OCI-M1 (cell line): ENCODE measurements at places on chromosomes 5 and 9.

DNA sequence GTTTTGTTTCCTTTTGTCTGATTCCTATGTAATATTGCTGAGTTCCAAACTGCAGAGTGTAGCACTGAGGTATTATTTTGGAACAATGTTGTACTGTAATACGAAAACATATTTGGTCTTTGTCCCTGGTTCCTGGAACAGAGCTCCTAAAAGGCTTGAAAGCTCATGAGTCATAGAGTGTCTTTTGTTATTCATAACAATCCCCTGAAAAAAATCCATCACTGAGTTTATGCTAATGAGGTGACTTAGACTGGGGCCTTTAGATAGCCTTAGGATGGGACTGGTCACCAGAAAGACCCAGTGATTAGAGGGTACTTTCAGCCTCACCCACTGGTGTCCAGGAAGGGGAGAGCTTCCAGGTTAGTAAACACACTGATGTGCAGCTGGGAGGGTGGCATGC, 132.7 kb upstream of the POU5F2 start:
- DNase-seq: no peak

- no peak for DNase-seq
These were observed 32.9 kb upstream of the GPR151 start for GRCh38 chr5:146548781-146549449.

GRCh38 chr9:69265891-69266290, 59.1 kb upstream of the ENTREP1 start:
- no peak for DNase-seq

- peak; percentile 91 for DNase-seq
These were observed 545 bp downstream of the CDKN2B-AS1 start for GRCh38 chr9:21995006-21995665.

GRCh38 chr9:22088717-22089061, 79.6 kb upstream of the CDKN2B start:
- no peak for DNase-seq

DNA sequence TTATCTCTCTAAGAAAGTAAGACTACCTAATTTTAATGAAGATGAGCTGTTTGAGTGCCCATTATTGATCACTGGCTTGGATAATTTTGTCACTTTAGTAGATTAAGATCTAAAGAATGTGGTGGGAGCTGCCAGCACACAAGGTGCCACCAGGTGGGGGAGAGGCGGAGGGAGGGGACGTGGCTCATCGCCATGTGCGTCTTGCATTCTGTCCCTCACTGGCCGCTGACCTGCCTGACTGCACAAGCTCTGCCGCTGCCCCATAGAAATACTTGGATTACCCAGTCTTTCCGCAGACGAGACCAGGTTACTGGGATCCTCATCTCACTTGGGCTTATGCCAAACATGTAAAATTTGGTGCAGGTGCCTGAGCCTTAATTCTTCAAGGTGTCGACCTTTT, 37.6 kb downstream of the RHOBTB3 start:
- DNase-seq: no peak

DNA sequence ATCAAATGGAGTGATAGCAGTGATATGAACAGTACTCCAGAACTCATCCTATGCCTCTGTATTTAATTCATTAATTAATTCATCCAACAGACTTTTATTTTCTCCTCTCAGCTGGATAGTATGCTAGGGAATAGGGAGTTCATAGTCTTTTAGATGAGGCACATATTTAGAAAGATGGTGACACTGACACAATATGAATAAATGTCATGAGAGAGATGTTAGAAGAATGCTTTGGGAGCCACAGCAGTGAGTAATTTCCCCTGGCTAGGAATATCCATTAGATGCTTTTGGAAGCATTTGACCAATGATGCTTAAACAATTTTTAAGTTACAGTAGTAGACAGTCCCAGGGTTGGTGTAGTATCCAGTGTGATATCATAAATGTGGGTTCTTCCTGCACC, 428.7 kb upstream of the SGCD start:
- no peak for DNase-seq

DNA sequence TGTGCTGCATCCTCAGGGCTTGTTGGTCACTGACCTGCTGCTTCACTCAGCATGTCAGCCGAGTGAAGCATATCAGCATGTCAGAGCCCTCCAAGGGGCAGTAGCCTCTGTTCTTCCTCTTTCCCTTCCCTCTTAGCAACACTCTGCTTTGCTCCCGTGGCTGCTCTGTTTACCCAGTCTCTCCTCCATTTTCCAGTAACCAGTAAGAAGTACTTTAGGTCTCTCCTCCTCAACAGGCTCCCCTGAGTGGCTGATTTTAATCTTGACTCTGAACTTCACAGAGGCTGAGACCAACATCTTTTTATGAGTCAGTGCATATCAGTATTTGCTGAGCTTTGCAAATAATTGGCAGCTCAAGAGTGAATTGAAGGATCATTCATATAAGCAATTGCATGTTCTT, 18.6 kb upstream of the ADRB2 start:
- peak; percentile 46 for DNase-seq

DNA sequence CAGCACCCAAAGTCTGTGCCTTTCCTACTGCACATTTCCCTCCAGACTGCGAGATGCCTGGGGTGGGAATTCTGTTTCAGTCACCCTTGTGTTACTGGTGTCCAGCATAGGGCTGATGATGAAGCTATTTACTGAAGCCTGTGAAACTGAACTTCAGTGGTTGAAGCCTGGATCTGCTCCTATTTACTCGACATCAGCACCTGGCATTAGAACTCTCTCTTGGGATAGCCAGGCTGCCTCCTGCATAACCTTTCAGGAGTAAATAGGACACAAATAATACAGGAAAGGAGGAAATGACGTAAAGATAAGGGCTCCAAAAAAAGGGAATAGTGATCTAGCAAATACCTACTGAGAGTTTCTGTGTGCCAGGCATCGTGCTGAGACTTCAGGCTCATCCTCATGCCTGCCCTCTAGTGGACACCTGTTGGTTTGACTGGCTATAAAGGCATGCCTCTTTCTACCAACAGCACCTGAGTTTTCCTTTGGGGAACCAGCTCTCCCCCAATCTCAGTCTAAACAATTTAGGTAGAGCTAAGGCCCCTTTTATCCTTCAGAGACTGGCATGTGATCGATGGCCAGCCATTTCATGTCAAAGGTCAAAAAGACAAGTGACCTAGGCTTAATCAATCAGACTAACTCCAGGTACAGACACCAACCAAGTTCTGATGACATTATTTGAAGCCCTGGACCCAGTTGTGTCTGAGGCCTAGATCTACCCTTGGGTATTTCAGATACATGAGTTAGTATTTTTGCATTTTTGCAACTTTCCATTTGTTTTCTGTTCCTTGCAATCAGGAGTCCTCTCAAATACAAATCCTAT, 192.1 kb upstream of the TRIM32 start:
- peak; percentile 41 for DNase-seq

GRCh38 chr9:94639999-94640376, 670 bp upstream of the FBP1 start:
- no peak for DNase-seq

DNA sequence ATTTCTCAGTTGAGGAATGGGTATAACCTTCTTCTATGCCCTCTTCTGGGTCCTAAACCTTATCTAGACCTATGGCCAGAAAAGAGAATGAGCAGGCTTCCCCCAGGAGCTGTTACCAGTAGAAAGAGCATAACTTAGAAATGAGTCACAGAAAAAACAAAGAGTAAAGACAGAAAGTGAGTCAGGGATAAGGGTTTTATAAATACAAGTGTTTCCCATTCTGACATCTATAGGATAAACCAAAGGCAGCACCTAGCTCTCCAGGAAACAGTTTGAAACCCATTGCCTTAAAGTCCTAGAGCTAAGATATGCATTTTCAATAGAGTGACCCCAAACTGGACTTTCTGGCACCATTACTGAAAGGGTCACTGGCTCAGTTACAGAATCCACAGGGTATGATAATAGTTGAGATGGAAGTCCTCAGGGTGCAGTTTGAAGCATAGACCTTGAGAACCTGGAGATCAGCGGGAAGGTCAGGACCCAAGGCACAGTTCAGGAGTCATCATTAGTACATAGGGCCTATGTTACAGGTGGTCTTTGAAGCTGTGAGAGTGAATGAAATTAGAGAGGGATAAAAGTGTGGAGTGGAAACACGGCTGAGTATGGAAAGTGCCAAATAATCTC, 42.7 kb upstream of the LIFR start:
- DNase-seq: no peak

DNA sequence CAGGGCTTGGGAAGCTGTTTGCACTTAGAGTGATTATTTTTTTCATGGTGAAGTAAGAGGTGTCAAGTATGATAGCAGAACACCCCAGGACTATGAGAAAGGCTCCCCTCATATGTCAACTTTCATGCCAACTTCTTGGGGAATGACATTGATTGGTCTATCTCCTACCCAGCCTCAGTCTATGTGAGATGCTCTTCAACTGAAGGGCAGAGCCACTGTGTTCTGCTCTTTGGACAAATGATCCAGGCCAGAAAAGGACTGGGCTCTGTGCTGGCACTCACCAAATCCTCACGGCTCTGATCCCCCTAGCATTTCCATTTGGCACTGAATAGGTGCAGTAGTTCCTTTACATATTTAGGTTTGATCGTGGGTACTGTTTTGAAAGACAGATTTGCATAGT, 151.1 kb downstream of the DMRT2 start:
- DNase-seq: no peak

DNA sequence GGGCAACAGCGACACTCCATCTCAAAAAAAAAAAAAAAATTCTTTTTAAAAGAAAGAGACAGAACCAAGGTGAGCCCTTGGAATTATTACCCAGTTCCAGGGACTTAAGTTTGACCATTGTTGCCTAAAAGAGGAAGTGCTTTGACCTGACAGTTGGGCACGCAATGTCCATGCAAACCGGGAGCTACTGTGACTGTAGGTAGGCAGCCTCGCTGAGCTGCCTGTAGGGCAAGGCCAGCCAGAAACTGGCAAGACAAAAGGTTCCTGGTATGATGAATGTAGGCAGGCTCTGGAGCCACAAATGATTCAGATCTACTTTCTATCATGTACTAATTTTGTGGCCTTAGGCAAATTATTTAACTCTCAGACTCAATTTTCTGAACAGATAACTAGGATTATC, 334.8 kb upstream of the ZNF462 start:
- DNase-seq: no peak

- peak; percentile 24 for DNase-seq
These were observed 219.1 kb upstream of the PCSK5 start for GRCh38 chr9:75671354-75671753.

DNA sequence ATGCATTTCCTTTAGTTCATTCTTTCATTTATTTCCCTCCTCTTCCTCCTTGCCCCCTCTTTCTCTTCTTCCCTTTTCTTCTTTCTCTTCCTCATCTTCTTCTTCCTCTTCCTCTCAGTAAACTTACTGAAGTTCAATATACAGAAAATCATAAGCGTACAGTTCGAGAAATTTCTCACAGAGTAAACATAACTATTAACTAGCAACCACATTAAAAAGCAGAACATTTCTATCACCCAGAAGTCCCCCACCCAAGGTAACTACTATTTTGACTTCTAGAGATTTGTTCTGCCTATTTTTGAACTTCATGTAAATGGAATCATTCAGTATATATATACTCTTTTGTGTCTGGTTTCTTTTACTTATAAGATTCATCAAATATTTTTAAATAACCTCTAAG, 48.2 kb downstream of the TNFAIP8 start:
- no peak for DNase-seq

- peak; percentile 74 for DNase-seq
These were observed 49.4 kb downstream of the PLK2 start for GRCh38 chr5:58410441-58410840.
